ENCODE measurements at places on chromosomes 11 and 22. TPM values are rescaled to one million over a fixed set of nuclear protein-coding genes. Genes with fewer than 3 reads are reported as not detected.

Gene EPS8L2
- 64.8 TPM for total RNA-seq

Gene NFRKB
- 13.9 TPM for total RNA-seq

Gene OR4A16
- not detected for total RNA-seq

Gene C11orf65
- 0.36 TPM for total RNA-seq

Gene KCNE3
- total RNA-seq, result not detected

Data from A549 treated with ZK216348 at 1 μM for 4 hours (cell line).